Renal cortical epithelial cell (primary cell): ENCODE measurements at places on chromosomes 2 and 18.

DNA sequence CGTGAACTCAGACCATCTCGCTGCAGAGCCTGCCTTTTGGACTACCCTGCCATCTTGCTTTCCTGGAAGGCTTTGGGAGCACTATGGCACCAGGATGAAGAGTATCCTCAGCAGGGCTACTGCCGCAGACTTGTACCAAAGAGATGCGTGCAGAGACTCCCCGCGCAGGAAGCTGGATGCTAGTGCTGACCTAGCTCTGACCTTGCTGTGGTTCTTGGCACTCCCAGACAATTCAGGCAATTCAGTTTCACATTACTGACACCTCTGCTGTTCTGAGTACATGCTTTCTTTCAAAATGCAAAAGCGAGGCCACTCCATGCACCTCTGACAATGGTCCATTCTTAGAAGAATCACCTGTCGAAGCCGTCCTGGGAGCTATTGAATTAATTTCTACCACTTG lies 251.5 kb upstream of the MEX3C start:
- DNase-seq: no peak

GRCh38 chr2:162107361-162107901 lies 33.4 kb upstream of the DPP4 start:
- no peak for DNase-seq

- DNase-seq: no peak
These were observed 90.0 kb downstream of the MBP start for GRCh38 chr18:77042583-77042982.

- DNase-seq: peak; percentile 85
These were observed 58.1 kb downstream of the AGAP1 start for GRCh38 chr2:235551965-235552364.

DNA sequence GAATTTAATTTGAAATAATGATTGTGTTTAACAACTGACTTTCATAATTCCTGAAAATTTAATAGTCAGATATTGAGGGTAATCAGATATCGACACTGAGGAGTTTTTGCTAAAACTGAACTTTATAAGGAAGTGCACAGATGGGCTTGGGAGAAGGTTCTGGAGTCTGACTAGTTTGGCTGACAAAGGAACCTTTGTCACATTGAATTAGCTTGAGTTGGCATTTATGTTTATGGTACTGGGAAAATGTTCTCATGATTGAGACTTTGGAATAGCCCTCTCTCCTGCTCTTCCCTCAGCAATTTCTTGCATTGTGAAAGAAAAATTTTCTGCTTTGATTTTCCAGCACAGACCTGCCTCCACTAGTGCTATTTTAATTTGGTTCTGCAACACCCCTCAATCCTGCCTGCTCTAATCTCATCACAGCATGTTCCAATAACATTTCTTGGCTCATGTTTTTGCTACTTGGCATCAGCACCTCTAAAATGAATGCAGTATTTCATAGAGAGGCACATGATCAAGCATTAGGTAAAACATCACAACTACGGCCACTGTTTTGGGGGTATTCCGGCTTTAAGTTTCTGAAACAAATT lies 133.9 kb upstream of the FSHR start:
- DNase-seq: no peak
